Type B pancreatic cell (in vitro differentiated cells): ENCODE measurements at places on chromosomes 3 and 15. TPM values are rescaled to one million over a fixed set of nuclear protein-coding genes. Genes with fewer than 3 reads are reported as not detected.

- H3K36me3 ChIP-seq, result peaks cover 6% of the 10 kb centered on the region
- no peaks in the 10 kb centered on the region for H3K4me1 ChIP-seq
- no peak for DNase-seq
Measured at GRCh38 chr3:28295898-28296490, 52.5 kb upstream of the ZCWPW2 start.

- H3K36me3 ChIP-seq, result no peaks in the 10 kb centered on the region
- H3K4me1 ChIP-seq, result peaks cover 41% of the 10 kb centered on the region
- H3K27ac ChIP-seq, result peak overlapping the region; percentile 58
- no peak for DNase-seq
Measured at GRCh38 chr3:23751212-23751723, 54.5 kb upstream of the UBE2E1 start.

DNA sequence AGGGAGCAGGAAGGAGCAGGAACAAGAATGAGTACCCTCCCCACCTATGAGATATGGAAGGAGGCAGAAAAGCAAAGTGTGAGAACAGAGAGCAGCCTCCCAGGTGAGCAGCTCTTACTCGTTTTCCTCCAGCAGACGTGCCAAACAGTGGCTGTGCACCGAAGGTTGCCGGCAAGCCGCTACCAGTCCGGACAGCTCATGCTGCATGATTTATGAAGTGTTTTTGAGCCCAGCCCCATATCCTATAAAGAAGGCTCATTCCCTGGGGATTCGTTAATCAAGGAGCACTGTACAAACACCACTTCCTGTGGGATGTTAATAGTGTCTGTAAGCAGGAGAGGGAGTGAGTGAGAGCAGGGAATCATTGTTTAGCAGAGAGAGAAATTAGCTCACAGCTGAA is 118.3 kb upstream of the FOXB1 start:
- H3K36me3 ChIP-seq, result no peaks in the 10 kb centered on the region
- peak overlapping the region; percentile 23 for H3K27ac ChIP-seq
- H3K4me1 ChIP-seq, result peaks cover 14% of the 10 kb centered on the region

GRCh38 chr15:50628421-50628820 is 58.2 kb downstream of the TRPM7 start:
- peaks cover 19% of the 10 kb centered on the region for H3K36me3 ChIP-seq
- H3K27me3 ChIP-seq, result no peaks in the 10 kb centered on the region
- no peak overlapping the region for H3K4me3 ChIP-seq
- no peak overlapping the region for H3K27ac ChIP-seq
- H3K4me1 ChIP-seq, result no peaks in the 10 kb centered on the region

The PARP15 gene
- 0.26 and 0.29 TPM in 2 replicates for total RNA-seq

DNA sequence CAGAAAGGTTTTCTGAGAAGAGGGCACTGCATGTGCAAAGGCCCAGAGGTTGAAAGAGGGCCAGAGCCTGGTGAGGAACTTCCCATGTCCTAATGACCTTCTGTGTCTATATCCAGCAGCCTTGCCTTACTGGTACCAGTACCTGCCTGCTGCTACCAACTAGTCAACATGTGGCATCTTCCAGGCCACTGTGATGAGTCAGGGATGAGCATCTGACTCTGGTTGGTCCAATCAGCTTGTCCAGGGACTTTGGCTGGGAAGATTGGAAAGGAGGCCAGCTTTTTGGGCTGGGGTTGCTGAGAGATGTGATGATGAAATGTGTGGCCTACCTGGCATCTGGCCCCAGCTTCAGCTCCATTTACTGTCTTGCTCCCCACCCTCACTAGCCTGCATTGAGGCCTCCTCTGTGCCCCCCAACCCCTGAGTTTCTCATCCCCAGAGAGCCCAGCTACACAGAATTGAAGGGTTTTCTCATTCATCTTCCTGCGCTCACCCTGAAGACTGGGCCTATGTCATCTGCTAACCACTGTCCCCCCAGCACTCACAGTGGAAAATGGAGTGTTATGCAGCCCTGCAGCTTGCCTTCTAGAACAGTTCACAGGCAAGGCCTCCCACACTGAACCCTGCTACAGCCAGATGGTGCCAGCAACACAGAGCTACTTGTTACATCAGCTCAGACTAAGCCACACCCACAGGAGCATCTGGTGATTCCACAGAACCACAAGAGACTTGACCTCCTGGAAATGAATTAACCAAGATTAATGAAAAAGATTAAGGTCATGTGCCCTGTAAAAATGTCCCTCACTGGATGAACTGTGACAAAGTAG is 1.3 kb upstream of the TWF2 start:
- DNase-seq, result no peak
- H3K4me1 ChIP-seq, result peaks cover 18% of the 10 kb centered on the region
- H3K27ac ChIP-seq, result peak overlapping the region; percentile 76
- H3K4me3 ChIP-seq, result peak overlapping the region; percentile 98
- H3K27me3 ChIP-seq, result peaks cover 4% of the 10 kb centered on the region

The GLDN gene
- 0.52 and 0.68 TPM in 2 replicates for total RNA-seq

- peak overlapping the region; percentile 100 for H3K4me3 ChIP-seq
- H3K27me3 ChIP-seq, result no peaks in the 10 kb centered on the region
- peaks cover 42% of the 10 kb centered on the region for H3K4me1 ChIP-seq
- H3K36me3 ChIP-seq, result peaks cover 6% of the 10 kb centered on the region
- no peak for DNase-seq
Measured at GRCh38 chr15:68056097-68056865, 2.2 kb downstream of the PIAS1 start.

The STAG1 gene
- total RNA-seq, result 33.7 and 45.5 TPM in 2 replicates

GRCh38 chr3:71041371-71041770 is 542.2 kb downstream of the FOXP1 start:
- no peaks in the 10 kb centered on the region for H3K27me3 ChIP-seq
- no peak for DNase-seq
- H3K4me3 ChIP-seq, result no peak overlapping the region
- H3K27ac ChIP-seq, result no peak overlapping the region
- H3K36me3 ChIP-seq, result peaks cover 61% of the 10 kb centered on the region

DNA sequence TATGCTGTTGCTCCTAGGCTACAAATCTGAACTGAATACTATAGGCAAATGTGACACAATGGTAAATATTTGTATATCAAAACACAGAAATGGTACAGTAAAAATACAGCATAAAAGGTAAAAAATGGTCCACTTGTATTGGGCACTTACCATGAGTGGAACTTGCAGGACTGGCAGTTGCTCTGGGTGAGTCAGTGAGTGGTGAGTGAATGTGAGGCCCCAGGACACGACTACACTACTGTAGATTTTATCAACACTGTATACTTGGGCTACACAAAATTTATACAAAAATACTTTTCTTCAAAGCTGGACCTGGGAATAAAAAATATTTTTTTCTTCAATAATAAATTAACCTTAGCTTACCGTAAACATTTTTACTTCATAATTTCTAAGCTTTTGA is 41.6 kb upstream of the DUT start:
- no peaks in the 10 kb centered on the region for H3K36me3 ChIP-seq
- peaks cover 5% of the 10 kb centered on the region for H3K27me3 ChIP-seq
- no peak overlapping the region for H3K27ac ChIP-seq
- no peak for DNase-seq
- H3K4me1 ChIP-seq, result peaks cover 7% of the 10 kb centered on the region

The CISH gene
- 4.1 and 7.0 TPM in 2 replicates for total RNA-seq

The TMIE gene
- total RNA-seq, result 0.48 and 0.62 TPM in 2 replicates

- H3K36me3 ChIP-seq, result peaks cover 24% of the 10 kb centered on the region
- peaks cover 10% of the 10 kb centered on the region for H3K4me1 ChIP-seq
- H3K27me3 ChIP-seq, result no peaks in the 10 kb centered on the region
- H3K27ac ChIP-seq, result no peak overlapping the region
- DNase-seq, result no peak
Measured at GRCh38 chr3:125582707-125583106, 12.6 kb downstream of the OSBPL11 start.

DNA sequence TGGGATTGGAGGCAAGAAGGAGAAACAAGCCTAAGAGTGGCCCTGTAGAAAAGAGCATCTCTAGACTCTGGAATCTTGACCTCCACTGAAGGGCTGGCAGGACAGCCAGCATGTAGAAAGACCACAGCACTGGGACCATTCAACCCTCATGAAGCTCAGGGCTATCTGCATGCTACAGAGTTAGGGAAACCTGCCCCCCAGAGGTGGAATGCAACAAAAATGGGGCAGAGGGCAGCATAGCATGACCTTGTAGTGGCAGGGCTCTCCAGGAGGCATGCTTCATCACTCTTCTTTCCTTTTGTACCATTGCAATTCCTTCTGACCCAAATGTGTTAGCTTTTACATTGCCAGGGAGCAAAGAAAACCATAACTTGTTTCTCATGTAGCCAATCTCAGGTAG is 445.4 kb downstream of the EPHB1 start:
- no peaks in the 10 kb centered on the region for H3K4me1 ChIP-seq
- H3K27ac ChIP-seq, result no peak overlapping the region
- H3K27me3 ChIP-seq, result peaks cover 21% of the 10 kb centered on the region
- DNase-seq, result no peak
- H3K36me3 ChIP-seq, result no peaks in the 10 kb centered on the region

DNA sequence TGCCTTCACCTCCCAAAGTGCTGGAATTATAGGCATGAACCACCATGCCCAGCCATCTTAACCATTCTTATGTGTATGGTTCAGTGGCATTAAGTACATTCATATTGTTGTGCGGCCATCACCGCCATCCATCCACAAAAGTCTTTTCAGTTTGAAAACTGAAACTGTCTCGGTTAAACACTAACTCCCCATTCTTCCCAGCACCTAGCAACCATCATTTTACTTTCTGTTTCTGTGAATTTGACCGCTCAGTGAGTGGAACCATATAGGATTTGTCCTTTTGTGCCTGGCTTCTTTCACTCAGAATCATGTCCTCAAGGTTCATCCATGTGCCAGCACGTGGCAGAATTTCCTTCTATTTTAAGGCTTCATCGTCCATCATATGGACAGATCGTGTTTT is 5.8 kb downstream of the MCM2 start:
- no peak overlapping the region for H3K4me3 ChIP-seq
- H3K27ac ChIP-seq, result no peak overlapping the region
- H3K27me3 ChIP-seq, result no peaks in the 10 kb centered on the region
- H3K4me1 ChIP-seq, result peaks cover 12% of the 10 kb centered on the region

GRCh38 chr3:138051947-138052802 is 42.2 kb downstream of the CLDN18 start:
- H3K36me3 ChIP-seq, result no peaks in the 10 kb centered on the region
- DNase-seq, result no peak
- no peaks in the 10 kb centered on the region for H3K27me3 ChIP-seq
- H3K4me1 ChIP-seq, result no peaks in the 10 kb centered on the region
- H3K27ac ChIP-seq, result no peak overlapping the region

GRCh38 chr3:155423526-155424322 is 130.2 kb upstream of the STRIT1 start:
- H3K27ac ChIP-seq, result no peak overlapping the region
- DNase-seq, result no peak
- H3K4me3 ChIP-seq, result no peak overlapping the region
- H3K27me3 ChIP-seq, result peaks cover 5% of the 10 kb centered on the region
- H3K4me1 ChIP-seq, result no peaks in the 10 kb centered on the region
- H3K36me3 ChIP-seq, result peaks cover 4% of the 10 kb centered on the region

GRCh38 chr3:95464346-95464745 is 1350.0 kb upstream of the EPHA6 start:
- DNase-seq, result no peak
- no peaks in the 10 kb centered on the region for H3K4me1 ChIP-seq
- no peaks in the 10 kb centered on the region for H3K36me3 ChIP-seq
- H3K4me3 ChIP-seq, result no peak overlapping the region
- no peaks in the 10 kb centered on the region for H3K27me3 ChIP-seq

- no peaks in the 10 kb centered on the region for H3K36me3 ChIP-seq
- H3K4me1 ChIP-seq, result peaks cover 29% of the 10 kb centered on the region
Measured at GRCh38 chr3:113138839-113139743, 72.3 kb upstream of the BOC start.

DNA sequence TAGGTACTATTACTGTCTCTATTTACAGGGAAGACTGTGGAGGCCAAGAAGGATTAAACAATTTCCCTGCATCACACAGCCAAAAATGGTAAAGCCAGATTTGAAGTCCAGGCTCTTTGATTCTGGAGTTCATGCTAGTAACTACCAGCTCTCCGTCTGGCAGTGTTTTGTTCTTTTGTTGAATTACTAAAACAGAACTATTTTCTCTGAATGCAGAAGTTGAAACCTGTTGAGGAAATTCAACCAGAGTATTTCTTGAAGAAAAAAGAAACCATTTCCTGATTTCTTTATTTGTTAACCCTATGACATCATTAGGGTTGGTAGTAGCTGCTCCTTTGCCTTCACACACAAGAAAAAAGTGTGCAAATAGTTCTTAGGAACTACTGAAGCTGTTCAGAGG is 34.3 kb downstream of the CRTC3 start:
- peaks cover 26% of the 10 kb centered on the region for H3K4me1 ChIP-seq
- no peak for DNase-seq
- no peaks in the 10 kb centered on the region for H3K27me3 ChIP-seq

DNA sequence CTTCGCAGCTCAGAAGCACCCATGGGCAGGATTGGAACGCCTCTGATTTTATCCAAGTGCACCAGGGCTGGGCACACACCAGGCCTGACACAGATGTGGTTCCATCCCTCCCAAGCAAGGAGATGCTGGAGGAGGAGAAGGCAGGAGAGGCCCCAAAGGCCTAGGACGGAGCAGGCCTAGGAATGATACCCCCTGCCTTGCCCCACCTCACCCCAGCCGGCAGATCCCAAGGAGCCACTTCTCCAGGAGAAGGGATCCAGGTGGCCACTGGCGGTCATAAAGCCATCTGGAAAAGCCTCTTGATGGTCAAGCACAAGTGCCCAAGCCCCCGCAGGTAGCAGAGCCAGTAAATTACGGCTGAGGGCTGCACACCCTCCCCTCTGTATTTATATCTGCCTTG is 211.8 kb downstream of the TBC1D2B start:
- H3K4me1 ChIP-seq, result peaks cover 25% of the 10 kb centered on the region
- no peak overlapping the region for H3K4me3 ChIP-seq
- H3K27ac ChIP-seq, result no peak overlapping the region
- no peak for DNase-seq
- no peaks in the 10 kb centered on the region for H3K36me3 ChIP-seq
- no peaks in the 10 kb centered on the region for H3K27me3 ChIP-seq

The ERC2 gene
- total RNA-seq, result 1.8 and 6.1 TPM in 2 replicates

DNA sequence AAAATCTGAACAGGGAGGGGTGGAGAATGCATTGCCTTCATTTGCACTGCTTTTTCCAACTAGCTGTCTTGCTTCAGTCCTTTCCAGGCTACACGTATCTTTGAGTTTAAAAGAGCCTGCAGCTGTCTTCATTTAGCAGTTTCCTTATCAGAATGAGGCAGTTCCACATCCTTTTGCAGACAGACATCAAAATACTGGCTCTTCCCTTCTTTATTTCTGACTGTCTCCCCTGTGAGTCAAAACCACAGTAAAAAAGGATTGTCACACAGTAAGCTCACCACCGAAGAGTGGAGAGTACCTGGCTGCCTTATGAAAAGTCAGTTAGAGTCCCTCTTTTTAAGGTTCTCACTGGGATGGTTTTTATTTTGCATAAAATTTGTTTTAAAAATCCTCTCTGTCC is 205.5 kb upstream of the CD96 start:
- peaks cover 11% of the 10 kb centered on the region for H3K4me1 ChIP-seq
- H3K27me3 ChIP-seq, result no peaks in the 10 kb centered on the region
- H3K4me3 ChIP-seq, result no peak overlapping the region
- no peak overlapping the region for H3K27ac ChIP-seq
- no peak for DNase-seq

The CHRD gene
- 6.4 and 35.5 TPM in 2 replicates for total RNA-seq
